ENCODE measurements at places on chromosomes 11 and 22.
A peak's percentile ranks its signal among the peaks of the same experiment; 100 is the strongest.

GRCh38 chr22:25192406-25192805, 7.3 kb upstream of the CRYBB3 start:
- no peak for DNase-seq

DNA sequence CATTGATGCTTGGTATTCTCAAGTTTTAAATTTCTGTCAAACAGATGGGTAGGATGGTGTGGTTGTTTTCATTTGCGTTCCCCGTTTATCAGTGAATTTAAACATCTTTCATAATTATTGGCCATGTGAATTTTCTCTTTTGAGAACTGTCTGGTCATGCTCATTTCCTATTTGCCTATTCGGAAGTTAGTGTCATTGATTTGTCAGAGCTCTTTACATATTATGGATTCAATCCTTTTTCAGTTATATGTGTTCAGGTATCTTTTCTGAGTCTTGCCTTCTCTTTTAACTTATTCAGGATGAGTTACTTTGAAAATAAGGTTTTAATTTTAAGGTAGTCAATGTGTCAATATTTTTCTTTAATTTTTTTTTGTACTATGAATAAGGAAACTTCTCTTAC, 315.7 kb downstream of the MN1 start:
- no peak for DNase-seq

- no peak for DNase-seq
Observed at GRCh38 chr11:59273373-59273841, 60.7 kb upstream of the MPEG1 start.

DNA sequence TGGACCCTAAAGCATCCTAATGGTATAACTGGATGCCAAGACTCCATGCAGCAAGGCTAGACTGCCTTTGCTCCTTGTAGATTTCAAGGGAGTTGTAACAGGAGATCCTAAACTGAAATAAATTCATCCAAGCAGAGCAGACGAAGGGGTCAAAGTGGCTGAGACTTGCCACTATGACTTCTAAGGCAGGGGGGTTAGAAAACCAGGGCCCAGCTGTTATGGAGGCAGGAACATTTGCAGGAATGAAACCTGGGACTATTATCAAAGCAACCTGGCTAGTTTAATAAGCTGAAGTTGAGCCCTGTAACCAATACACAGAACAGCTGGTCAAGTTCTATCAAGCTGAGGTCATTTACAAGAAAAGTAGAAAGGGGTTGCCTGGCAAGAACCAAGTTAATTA, 122.2 kb upstream of the TRPC6 start:
- DNase-seq: no peak

DNA sequence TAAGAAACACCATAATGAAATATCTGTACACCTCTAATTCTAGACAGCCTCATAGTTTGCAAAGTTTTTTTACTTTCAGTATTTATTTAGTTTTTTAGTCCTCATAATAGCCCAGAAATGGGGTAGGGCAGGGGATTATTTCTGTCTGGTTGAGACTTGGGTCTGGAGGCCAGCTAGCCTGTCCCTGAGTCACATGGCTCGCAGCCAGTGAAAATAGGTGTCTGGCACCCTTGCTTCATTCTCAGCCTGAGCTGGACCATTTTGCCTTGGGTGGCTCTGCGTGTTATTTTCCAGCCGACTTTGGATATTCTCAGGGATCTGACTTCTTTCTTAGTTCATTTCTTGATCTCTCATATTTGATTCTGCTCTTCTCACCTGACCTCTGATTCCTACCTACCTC, 123.9 kb upstream of the NARS2 start:
- no peak for DNase-seq

DNA sequence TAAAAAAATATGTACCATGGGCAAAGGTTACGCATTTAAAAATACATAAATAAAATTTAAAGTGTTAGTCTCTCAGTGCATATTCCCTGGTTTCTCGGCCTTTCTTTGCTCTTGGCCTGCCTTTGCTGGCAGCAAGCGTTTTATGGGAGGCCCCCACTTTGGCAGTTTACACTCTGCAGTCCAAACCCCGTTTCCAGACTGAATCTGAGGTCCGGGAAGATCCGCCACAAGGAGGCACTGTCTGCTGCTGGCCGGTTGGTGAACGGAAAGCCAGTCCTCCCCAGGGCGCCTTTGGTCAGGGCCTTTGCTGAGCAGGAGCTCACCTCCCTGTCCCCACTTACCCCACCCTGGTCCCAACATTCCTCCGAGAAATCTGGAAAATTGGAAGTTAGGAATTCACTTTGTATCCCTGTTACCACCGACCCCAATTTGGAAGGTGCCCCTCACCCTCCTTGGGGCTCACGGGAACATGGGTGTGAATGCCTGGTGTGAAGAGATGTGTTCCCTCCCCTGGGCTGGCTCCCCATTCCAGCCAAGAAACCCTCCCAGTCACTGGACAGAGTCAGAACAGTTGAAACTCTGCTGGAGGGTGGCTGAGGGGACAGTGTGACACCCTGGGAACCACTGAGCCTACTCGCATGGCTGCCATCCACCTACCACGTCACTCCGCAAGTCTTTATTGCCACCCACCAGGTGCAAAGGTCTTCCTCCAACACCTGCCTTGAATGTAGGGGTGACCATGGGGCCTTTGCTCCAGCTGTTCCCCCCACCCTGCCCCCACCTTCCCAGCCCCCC, 9.4 kb upstream of the SF1 start:
- peak; percentile 53 for DNase-seq

- no peak for DNase-seq
Observed at GRCh38 chr11:16418428-16419097, 62.2 kb upstream of the SOX6 start.

DNA sequence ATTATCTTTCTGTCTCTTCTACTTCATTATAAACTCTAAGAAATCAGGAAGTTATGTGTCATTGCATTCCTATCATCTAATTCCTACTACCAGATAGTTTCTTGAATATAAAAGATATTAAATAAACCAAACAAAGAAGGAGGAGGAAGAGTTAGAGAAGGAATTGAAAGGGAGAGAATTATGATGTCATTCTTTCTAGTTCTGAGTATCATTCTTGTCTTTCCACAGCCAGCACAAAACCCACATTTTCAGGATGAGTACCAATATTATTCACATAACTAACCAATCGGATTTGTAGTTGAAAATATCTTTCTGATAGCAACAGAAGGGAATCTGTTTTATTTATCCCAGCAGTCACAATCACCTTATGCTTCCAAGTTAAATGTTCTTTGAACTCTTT, 13.3 kb downstream of the MS4A13 start:
- no peak for DNase-seq

GRCh38 chr11:63549411-63549810, 12.8 kb downstream of the PLAAT4 start:
- no peak for DNase-seq

DNA sequence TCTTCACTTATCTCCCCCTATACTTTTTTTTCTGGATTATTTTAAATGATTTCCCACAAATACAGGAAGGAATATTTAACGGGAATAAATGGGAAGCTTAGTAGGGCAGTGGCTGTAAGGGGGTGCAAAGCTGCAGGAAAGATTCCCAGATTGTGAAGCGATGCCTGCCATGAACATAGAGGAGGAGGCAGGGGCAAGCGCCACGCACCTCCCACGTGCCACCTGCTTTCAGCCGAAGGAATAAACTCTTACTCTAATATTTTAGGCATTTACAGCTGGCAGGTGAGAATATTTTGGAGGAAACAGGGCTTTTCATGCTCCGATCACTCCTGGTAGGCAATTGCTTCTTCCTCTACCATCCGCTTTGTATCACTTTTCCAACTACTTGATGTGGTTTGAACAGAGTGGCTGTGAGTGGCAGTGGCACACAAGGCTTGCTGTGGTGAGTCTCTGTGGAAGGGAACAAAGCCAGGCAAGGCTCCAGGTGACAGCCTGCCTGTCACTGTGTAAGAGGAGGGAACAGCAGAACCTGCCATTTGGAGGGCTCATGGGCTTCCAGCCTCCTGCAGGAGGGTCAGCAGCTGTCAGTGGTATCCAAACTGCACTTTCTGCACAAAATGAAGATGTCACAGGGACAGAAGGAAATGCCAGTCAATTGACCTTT, 54.5 kb upstream of the PLET1 start:
- no peak for DNase-seq

DNA sequence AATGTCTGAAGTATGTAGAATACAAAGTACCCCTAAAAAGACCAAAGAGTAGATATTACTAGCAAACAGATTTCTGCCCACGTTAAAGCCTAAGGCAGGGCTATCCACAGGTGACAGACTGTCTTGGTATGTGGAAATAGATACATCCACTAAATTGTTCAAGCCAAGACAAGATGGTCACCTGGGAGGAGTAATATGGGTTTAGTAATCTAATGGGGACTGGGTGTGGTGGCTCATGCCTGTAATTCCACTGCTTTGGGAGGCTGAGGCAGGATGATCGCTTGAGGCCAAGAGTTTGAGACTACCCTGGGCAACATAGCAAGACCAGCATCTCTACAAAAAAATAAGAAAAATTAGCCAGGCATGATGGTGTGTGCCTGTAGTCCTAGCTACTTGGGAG, 7.5 kb downstream of the SGSM3 start:
- no peak for DNase-seq

DNA sequence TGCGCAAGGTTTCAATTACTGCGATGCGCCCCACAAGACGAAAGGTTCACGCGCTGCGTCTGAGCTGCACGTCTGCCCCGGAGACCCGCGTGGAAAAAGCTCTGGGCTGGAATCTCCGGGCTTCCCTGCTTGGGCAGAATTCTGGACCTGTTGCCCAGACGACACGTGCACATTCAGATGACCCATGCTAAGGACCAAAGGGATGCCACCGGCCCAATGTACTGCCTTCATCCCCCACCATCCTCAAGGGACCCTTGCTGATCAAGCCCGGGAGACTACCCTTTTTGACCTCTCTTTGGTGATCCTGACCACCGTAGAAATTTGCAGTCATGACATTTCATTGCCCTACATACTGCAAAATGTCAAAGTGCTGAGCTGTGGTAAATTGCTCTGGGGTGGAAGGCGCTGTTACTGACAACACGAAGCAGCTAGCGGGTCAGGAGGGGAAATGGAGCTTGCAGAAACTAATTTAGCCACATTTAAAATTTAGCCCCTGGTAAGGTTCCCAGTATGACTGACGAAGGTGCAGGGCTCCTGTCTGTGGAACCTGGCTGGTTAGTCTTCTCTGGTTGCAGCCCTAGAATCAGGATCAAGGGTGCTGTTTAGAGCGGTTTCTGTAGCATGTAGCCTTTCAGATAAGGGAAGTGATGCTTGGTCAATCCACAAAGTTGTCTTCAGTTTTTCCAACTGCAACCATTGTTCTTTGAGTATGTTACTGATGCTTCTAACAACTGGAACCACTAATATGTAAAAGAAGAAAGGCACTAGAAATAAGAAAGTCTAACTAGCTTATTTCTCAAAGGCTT, 81.9 kb downstream of the PRR5L start:
- DNase-seq: no peak

DNA sequence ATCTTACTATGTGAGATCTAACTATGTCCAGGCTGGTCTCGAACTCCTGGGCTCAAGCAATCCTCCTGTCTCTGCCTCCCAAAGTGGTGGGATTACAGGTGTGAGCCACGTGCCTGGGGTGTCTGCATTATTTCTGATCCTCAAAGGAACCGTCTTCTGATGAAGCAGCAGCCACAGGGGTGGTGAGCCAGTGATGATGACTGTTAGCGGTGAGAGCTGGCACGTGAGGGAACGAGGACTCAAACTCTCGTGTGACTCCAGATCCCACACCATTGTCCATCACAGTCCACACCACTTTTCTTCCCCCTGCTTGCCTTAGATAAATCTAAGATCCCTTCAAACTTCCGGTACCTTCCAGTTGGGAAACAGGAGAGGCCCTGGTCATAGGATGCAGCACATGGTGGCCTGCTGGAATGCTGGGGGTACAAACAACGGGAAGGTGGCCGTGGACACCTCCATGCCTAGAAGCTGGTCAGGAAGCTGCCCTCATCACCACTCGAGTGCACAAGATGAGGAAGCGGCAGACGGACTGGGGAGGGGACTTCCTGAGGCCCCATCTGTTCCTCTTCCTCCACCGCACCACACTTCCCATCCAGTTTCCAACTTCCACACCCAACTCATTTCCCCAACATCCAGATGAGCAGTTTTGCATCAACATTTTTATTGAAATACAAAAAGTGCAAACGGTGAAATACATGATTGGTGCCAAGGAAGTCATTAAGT, 23.8 kb downstream of the ARHGAP1 start:
- no peak for DNase-seq

- DNase-seq: peak; percentile 23
Observed at GRCh38 chr11:43579171-43579918, 101.2 kb upstream of the HSD17B12 start.

- no peak for DNase-seq
Observed at GRCh38 chr11:127037596-127037995, 37.0 kb upstream of the KIRREL3 start.

DNA sequence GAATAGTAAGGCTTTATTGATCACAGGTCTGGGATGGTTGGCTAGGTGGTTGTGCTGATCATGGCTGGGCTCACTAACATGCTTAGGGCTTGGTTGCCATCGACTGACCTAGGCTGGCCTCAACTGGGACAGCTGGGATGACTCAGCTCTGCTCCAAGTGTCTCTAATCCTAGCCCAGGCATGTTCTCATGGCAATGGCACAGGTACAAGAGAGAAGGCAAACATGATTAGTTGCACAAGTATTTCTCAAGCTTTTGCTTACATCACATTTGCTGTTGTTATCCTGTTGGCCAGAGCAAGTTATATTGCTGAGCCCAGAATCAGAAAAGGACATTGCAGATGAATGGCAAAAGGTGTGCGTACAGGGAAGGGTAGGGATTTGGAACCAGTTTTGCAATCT, 68.5 kb upstream of the SLC35C1 start:
- no peak for DNase-seq

DNA sequence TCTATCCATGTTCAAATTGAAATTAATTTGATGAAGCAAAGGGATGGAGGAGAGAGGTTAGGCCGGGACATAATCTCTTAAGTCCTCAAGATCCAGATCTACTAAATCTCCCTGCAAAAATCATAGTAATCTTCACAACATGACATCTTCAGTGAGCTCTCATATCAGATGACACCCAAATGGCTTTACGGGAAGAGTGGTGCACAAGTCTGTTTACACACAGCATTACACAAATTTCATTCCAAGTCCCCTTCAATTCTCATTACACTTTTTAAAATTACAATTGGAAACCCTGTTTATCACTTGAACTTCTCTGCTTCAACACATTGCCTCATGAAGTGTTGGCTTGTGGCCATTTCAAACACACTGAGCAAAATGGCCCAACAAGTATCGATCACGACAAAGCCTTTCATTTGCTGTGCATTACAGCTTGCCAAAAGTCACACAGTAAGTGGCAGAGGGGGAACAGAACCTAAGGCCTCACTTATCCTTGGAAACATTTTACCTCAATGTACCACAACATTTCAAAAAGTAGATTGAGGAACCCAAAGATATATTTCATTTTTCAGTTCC, 17.9 kb upstream of the TPH1 start:
- no peak for DNase-seq

DNA sequence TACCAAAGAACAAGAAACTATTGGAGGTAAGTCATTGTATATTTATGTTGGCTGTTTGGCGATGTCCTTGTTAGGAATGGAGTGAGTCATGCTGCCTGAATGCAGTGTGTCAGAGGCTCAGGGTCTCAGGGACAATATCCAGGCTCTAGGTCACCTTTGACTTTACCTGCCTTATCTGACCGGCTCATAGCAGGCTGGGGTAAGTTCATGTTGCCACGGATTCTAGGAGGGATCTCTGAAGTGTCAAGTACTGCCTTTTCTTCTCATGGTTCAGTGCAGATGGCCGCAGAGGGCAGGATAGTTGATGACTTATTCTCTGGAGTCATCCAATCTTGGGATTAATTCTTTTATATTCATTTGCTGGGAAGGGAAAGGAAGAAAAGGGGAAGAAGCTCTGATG, 53.2 kb downstream of the SPON1 start:
- DNase-seq: no peak

- no peak for DNase-seq
Observed at GRCh38 chr11:2890466-2891294, 5.1 kb upstream of the CDKN1C start.

Data from activated CD4-positive, alpha-beta T cell treated with anti-CD3 and anti-CD28 coated beads for 24 hours (primary cell).